ENCODE measurements at places on chromosomes 6 and 20.

DNA sequence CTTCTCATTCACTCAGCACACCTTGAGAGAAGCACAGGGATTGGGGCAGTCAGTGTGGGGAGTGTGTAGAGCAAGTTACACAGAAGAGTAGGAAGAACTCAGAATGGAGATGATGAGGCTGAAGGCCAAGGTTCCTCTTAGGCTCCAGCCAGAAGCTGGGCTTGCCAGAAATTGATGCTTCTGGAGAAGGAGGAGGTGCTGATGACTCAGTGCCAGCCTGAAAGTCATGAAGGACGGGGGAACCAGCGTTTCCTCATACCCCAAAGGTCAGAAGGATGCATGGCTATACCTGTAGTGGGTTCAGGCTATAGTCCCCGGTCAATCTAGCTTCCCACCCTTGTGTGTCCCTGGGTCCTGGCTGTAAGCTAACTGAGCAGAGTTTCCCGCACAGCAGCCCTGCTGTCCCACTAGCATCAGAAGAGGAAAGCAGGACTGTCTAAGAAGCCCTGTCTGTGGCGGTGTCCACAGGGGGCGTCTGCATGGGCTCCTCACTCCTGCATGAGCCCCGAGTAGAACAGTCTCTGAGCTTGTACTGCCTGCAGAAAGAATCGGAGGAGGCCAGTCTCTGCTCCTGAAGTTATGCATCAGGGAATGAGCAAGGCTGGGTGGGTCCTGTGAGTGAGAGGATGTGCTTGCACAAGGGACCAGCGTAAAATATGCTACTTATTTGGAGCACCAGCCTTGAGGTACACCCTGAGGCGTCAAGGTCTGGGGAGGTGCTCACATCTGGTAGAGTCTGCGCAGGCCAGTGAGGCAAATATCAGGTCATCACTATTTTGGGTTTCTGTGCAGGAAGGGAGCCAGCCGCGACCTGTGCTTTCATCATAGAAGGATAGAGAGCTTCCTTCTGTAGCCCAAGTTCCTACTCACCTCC is 148.5 kb downstream of the MRPL14 start:
- no peak for DNase-seq

DNA sequence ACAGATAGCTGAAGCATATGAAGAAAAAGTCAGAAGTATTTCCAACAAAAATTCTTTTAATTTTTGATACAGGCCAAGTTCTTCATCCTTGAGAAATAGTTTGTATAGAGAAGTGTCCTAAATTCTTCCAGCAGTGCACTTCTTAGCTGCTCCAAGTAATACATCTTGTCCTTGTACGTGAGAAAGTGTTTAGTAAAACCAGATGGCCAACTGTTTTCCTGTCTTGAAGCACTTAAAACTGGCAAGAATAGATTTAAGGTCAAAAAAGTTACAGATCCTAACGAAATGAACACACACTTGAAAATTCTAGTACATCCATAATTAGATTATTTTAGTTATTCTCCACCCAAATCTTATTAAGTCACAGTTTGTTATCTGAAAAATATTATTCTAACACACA is 52.2 kb upstream of the HSF2 start:
- no peak for DNase-seq

DNA sequence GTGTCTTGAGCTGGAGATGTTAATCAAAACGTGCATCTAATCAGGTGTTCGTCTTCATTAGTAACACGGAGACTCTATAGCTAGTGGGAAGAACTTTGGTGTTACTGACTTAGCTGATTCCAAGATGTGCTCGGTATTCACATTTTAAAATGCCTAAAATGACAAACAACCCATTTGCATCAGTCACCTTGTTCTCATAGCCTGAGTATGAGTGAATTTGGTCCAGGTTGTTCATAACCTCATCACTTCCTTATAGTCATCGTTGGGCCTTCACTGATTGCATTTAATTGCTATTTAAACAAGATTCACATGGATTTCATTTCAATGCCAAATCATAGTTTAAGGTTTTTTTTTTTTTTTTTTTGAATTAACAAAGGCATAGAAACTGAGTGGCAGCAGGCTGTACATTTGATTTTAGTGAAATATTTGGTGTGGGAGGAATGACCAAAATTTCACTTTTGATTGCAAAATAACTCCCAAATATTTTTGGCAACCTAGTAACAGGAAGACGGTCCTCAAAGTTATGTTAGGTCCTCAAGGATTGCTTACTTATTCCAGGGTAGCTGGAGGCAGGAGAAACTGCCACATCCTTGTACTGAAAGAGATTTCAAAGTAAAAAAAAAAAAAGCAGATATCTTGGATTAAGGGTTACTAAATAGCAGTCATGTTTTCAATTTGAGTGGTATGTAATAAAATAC is 104.7 kb downstream of the JARID2 start:
- no peak for DNase-seq

DNA sequence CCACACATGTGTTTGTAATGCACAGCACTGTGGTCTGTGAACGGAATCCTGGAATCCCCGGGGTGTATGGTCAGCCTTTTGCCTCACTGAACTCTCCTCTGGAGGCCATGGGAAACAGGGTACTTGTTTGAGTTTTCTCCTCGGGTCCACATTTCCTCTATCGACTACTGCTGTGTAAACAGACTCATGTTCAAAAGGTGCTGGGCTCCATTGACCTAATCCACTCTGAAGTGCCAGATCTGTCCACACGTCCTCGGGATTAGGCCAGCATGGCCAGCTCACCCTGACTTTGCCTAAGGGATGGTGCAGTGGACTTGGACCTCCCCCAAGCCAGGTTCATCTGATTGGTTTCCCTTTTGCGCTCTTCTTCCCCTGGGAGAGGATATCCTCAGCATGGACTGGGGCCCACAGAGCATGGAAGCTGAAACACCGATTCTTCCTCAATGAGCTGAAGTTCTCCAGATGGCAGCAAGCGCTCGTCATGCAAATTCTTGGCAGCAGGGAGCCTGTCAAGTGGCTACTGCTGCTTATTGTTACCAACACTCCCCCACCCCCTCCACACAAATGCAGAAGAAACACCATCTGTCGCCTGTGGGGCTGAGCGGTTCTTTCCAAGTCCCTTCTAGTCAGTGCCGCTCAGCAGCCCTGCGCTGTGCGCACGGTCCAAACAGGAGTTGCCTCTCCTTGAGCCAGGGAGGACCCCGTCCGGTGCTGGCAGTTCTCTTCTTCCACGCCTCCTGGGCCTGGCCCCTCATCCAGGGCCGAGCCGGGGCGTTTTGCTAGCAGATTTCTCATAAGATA is 292.6 kb upstream of the MARCKS start:
- peak; percentile 10 for DNase-seq

GRCh38 chr6:150420926-150421325 is 52.1 kb downstream of the IYD start:
- no peak for DNase-seq

DNA sequence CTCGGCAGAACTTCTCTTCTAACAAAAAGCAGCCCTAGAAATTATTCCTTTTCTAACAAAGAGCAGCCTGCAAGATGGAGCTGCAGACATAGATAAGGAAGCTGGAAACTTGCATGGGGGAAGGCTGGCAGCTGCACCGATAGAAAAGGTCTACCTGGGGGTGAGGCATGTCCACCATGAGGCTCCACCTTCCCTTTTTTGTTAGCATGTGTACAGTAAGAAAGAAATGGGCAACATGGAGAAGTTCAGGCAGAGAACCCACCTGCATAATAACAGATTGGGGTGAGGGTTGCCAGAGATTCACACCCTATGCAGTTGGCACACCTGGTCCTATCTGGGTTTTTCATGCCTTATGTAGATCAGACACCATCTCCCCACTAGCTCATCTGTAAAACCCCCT is 25.4 kb downstream of the ZNF311 start:
- no peak for DNase-seq

- DNase-seq: no peak
Observed at GRCh38 chr20:44495802-44496481, 20.3 kb downstream of the TTPAL start.

GRCh38 chr6:90169374-90169773 is 127.3 kb downstream of the BACH2 start:
- no peak for DNase-seq

DNA sequence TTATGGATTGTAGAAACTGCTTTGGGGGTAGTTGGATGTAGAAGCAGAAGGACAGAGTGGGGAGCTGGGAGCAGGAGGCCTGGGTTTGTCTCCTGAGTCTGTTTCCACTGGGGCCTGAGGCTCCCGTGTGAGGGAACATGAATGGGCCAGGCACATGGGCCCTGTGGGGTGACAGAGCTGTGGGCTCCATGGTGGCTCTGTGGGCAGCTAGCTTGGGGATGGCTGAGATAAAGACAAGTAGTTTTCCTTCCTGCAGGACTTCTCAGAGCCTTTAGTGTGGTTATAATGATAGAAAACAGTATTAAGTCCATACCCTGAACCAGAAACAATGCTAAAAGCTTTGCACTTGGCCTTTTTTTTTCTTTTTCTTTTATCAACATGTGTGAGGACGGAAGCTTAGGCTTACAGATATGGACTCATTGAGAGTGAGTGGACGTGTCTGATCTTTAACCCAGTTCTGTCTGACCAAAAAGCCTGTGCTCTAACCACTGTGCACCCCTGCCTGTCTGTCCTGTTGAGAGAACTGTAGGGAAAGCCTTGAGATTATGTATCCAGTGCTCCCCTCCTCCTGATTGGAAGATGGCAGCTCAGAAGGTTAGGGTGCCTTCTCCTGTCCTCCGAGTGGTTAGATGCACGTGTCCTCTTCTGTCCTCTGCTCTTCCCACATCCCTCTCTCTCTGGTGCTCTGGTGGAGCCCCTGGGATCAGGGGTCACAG is 98.3 kb downstream of the CDH26 start:
- no peak for DNase-seq

DNA sequence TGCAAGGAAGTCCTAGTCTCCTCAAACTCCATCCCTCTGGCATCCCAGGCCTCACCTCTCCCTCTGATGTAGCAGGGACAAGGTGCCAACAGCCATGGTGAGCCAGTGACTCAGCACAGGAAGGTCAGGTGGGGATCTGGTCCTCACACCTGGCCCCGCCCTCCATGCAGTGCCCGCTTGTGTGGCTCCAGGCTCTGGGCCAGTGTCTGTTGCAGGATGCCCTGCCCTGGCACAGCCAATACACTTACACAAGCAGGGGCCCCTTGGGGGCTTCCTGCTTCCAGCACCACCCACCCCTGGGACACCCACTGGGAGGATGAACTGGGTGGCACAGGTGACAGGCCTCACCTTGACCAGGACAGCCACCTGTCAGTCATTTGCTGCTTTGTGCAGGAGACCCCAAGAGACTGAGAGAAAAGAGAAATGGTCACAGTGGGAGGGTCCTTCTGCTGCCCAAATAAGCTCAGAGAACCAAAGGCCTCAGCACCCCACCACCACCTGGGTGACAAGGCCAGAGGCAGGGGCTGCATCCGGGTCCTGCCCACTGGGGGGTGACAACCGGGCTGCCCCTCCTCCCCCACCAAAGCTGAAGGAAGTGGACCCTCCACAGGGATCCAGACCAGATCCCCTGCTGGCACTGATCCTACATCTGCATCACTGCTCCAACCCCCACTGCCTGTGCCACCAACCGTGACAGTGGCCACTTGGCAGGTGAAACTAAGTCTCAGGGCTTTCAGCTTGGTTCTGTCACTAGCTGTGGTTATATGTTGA is 658.8 kb upstream of the DEFB115 start:
- no peak for DNase-seq

GRCh38 chr20:17869295-17869994 is 99.1 kb downstream of the SNX5 start:
- no peak for DNase-seq

DNA sequence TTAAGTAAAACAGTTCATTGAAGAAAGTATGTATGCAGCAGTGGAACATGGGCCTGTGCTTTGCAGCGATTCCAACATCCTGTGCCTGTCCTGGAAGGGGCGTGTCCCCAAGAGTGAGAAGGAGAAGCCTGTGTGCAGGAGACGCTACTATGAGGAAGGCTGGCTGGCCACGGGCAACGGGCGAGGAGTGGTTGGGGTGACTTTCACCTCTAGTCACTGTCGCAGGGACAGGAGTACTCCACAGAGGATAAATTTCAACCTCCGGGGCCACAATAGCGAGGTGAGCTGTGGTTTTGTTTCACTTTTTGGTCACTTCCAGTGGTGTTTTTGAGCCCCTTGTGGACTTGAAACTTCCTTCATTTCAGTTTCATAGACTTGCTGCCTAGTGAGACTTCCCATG is 1.7 kb downstream of the TULP4 start:
- no peak for DNase-seq

DNA sequence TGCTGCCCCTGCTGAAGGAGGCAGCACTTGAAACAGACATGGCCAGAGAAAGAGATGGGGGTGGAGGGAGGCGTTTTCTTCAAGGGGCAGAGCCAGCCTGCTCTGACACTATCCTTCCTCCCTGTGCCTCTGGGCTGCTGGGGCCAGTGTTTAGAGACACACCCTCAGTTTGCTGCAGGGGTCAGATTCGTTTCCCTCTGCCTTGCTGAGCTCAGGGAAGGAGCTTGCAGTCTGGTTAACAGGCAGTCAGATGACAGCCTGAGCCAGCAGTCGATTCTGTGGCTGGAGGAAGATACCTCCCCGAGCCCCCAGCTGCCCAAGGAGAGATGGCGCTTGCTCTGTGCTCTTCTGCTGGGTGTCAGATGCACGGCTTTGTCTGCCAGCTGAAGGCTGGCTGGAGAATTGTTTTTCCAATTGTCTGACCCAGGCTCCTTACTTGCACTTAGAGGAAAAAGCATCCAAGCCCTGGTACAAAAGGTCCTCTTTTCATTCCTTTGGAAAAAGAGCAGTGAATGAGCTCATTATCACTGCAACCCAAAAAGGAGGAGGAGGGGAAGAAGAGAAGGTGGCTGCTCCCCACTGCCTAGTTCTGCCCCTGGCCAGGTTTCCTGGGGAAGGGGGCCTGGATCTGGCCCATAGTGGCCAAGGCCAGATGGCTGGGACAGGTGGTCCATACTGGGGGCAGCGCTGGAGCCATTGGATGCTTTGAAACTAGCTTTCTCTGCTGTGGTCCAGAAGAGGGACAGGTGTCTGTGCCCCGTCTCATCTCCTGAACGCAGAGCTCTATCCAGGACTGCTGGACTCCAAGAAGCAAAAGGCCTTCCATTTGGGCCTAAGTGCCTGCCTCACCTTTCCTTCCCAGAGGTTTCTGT is 88.2 kb downstream of the TCP11 start:
- DNase-seq: no peak

- no peak for DNase-seq
Observed at GRCh38 chr6:133583907-133584427, 304.9 kb upstream of the TCF21 start.

GRCh38 chr6:26158076-26158580 is 70.9 kb downstream of the HFE start:
- DNase-seq: peak; percentile 66

GRCh38 chr6:1884313-1884712 is 274.6 kb downstream of the FOXC1 start:
- DNase-seq: no peak

GRCh38 chr6:30800871-30801270 is 56.5 kb upstream of the IER3 start:
- DNase-seq: no peak

- DNase-seq: no peak
Observed at GRCh38 chr6:5878792-5879191, 127.9 kb downstream of the NRN1 start.
